CD4-positive, alpha-beta T cell treated with Interleukin-12 subunit alpha and Interleukin-12 subunit beta, for 1 hour (primary cell): ENCODE measurements at places on chromosomes 11 and 22.

DNA sequence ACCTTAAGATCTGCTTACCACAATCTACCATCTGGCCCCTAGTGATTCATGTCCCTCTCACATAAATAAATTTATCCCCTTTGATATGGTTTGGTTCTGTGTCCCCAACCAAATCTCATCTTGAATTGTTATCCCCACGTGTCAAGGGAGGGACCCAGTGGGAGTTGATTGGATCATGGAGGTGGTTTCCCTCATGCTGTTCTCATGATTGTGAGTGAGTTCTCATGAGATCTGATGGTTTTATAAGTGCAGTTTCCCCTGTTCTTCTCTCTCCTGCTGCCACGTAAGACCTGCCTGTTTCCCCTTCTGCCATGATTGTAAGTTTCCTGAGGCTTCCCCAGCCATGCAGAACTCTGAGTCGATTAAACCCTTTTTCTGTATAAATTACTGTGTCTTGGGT is 37.2 kb downstream of the OR2AG2 start:
- no peak for DNase-seq

DNA sequence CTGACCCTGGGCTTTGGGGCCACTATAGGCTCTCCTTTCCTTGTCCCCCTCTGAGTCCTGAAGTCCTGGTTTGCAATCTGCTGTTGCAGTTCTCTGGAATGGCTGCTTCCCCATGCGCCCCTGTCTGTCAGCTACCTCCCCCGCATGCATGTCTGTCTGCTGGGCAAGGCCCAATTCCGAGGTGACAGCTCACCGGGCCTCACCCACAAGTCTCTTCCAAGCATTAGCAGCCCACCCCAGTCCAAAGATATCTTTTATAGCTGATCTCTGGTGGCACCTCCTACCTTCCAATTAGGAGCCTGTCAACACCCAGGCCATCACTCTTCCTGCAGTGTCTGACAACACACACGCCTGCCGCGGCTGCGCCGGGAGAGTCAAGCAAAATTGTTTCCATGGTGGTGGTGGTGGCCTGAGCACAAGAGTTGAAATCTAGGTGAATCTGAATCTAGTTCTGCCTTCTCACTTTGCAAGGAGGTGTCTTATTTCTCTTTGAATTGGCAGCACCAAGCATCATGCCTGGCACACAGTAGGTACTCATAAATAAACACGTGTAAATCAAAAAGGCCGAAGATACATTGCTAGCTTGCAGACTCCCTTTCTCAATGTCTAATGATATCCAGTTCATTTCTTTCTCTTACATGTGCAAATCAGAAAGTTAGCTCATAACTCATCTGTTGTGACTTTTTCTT is 1.2 kb upstream of the LMO2 start:
- no peak for DNase-seq

DNA sequence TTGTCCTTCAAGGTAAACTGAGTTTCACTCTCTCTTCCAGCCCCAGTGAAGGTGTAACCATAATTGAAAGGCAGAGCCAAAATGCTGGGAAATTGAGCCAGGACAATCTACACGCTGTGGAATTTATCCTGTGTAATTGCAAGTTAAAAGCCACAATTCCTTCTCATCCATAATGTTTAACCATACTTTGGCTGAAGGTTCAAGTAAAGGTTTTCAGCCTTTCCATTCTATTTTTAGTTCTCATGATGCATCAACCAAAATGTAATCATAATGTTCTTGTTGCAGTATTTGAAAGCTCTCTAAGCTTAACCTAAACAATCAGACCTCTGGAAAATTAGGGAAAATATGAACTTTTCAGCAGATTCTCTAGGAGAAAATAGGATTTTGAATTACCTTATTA is 14.0 kb upstream of the ARHGAP42 start:
- no peak for DNase-seq

GRCh38 chr11:63845303-63845702 is 6.4 kb downstream of the MARK2 start:
- no peak for DNase-seq

DNA sequence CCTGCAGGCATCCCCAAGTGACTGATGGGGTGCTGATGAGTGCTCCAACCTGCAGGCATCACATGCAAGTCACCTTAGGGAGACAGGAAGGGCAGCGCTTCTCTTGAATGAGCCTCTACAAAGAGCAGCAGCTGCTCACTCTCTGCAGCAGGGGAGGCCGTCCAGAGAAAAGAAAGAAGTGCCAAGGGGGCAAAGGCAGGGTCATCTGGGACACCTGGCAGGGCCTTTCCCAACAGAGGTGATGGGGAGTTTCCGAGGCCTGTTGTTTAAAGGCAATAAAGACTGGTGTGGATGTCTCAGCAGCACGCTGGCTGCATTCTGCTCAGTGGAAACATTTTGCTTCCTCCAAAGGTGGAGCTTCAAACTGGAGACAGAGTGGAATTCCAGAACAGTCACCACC is 113.7 kb downstream of the ETS1 start:
- peak; percentile 66 for DNase-seq

- peak; percentile 67 for DNase-seq
These were observed 27.7 kb downstream of the CD44 start for GRCh38 chr11:35166369-35167360.

DNA sequence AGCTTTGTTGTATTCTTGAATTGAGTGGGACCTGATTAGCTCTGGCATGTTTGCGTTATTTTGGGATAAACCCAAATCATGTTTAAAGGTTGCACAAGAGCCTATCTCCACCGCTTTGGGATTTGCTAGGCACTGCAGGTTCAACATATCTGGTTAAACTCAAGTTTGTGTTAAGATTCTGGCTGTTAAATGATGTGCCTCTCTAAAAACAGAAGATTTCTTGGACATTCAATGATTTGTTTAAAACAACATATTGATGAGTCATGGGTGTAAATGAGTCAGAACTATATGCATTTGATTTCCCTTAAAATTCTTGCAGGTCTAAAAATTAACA is 67.4 kb downstream of the AMOTL1 start:
- DNase-seq = no peak

DNA sequence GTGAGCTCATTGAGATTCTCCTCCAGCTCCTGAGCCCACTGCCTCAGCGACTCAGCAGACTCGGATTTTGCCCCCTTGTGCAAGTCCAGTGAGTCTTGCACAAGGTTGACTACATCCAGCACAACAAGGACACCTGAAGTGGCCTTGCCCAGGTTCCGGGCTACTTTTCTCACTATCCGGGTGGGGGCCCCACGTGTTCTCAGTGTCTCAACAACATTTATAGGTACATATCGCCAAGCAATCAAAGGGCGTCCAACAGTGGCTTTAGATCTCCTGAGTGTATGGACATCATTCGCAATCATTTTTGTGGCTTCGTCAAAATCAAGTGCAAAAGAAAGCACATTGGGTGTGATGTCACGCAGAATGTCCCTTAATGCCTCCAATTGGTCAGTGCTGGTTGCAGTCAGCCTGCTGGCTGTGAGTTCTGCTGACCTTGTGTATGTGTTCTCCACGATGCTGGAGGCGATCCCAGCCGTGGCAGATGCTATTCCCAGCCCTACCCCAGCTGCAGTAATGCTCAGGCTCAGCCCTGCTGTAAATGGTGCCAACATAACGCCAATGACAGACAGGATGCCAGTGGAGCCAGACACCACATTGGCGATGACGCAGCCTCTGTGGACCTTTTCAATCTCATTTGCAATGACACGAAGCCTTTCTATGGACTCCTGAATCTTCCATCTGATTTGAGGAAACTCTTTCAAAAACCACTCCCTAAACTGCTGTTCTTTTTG is 10.3 kb downstream of the APOL4 start:
- DNase-seq = no peak

DNA sequence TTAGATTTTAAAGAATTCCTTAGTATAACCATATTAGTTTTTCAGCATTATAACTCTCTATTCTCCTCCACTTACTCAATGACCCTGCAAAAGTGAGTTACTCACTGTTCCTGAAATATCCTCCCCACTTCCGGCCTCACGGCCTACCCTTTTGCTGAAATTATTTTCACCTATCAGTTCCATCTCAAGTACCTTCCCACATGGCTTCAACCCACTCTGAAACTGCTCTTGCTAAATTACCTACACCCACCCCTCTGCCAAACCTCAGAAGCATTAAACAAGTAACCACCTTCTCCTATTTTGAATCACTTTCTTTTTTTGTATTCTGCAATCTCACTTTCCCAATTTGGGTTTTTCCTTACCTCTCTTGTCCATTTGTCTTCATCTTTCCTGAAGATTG is 37.7 kb downstream of the OR5P2 start:
- no peak for DNase-seq

DNA sequence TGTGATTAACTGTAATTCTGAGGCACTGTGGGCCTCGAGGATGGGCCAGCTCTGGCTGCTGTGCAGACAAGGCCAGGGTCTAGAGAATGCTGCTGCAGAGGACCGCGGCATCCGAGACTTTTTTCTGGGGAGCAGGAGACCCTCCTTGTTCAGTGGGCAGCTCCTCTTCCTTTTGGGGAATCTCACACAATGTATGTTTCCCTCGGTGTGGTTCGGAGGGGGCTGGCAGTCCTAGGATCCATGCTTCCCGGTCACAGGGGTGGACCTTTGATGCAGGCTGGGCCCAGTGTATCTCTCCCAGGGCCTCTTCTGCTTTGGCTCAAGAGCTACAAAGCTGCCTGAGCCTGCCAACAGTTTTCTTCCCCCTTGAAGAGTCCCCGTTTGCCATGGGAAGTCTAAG is 31.5 kb downstream of the MYEOV start:
- DNase-seq = no peak

DNA sequence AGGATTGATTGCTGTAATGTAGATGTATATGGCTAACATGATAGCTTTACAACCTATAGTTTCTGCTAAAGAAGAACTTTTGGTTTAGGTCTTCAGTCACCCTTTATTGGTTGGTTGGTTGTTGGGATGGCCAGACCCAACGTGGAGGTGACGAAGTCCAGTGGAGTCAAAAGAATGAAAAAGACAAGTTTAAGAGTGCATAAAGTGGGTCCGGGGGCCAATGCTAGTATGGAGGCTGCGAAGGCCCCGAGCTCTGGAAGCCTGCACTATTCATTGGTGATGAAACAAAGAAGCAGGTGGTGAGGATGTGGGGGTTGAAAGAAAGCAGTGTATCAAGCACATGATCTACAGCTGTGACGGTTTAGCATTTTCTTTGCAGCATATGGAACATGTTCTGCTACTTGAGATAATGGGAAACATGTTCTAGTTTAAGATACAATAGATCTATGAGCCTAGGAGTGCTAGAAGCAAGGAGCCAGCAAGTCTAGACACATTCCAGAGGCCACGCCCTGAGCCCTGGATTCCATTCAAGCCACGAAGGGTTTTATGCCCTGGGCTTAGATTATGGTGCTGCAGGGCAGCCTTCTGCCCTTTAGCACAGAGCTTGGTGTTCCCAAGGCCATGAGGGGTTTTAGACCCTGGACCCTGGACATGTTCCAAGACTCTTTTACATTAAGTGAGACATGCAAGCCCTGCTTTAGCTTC is 6.3 kb downstream of the TCP11L1 start:
- DNase-seq = no peak

GRCh38 chr11:94144664-94145063 is 16.0 kb downstream of the PANX1 start:
- DNase-seq = no peak

DNA sequence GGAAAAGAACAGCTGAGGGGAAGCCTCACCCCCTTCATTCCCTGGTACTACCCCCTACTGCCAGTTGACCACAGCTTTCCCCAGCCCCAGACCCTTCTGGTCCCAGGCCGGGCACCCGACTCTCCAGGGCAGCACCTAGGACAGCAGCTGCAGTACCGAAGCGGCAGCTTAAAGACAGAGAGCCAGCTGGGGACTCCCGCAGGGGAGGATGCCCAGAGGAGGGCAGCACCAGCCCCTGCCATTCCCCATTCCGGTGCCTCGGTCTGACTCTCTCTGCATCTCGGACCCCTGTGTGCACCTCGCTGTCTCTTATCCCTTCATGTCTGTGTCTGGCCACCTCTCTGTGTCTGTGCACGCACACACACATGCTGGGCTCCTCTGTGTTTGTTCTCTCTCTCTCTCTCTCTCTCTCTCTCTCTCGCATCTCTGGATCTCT is 9.4 kb downstream of the IGSF9B start:
- DNase-seq = peak; percentile 67

DNA sequence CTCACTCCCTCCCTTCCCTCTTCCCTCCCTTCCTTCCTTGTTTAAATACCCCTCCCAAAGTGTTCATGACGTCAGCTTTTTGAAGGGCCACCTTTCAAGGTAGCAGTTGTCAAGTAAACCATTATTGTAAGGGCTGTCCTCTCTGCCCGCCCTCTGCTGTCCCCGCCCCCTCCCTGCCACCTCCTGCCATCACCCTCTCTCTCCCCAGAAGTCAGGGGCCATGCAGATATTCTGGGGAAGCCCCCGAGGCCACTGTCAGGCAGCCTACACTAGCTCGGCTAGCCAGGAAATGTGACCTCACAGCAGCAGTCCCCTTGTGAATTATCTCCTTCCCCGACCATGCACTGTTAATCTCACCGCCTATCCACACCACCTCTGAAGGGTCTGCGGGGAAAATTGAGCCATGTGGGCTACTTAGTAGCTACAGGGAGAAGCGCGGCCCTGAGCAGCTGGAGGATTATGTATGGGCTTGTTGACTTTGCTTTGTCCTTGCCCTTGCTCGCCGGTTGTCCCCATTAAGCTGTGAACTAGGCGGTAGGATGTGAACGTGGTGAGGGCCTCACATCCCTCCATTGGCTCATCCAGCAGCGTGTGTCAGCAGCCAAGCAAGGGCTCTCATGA is 42.1 kb upstream of the ATXN10 start:
- DNase-seq = no peak

DNA sequence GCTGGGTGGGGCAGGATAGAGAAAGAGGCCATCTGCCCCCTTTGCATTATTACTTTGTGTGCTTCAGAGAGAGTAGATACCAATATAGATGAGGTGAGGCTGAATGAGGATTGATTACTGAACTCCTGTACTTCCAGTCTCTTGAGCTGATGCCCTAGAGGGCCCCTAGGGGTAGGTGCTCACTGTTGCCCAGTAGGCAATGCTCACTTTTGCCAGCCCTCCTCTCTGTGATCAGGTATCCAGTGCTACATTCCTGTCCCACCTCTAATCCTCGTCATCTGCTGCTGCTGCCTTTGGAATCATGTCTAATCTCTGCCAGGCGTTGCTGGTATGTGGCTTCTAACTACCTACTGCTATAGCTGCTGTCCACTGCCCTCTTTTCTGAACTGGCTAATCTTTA is 57.2 kb downstream of the CCDC83 start:
- no peak for DNase-seq

DNA sequence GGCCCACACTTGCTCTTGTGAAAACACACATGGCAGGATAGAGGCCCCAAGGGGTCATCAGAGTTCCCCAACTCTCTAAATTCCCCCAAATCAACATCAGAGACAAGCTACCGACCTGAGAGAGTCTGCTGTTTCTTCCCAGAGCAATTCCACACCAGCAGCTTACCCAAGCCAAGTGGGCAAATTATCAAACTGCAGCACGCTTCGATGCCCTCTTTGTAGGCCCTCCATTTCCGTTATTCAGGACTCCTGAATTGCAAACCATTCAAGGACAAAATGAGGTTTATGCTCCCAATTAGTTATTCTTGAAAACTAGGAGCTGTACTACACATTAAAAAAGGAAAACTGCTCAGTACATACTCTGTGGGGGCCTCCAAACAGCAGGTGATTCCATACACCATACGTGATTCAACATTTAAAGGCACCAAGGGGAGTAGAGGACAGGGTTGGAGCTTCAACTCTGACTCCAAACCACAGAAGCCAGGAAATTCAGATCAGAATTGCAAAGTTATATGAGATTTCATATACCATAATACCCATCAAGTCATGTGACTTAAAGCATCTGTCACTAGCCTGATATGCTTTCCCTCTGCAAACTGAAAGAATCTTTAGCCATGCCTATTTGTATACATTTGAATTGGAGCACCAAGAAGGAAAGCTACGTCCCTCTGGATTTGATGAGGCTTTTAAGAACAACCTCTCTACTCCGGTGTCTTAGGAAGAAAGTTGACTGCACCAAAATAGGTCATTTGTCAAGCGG is 234.8 kb downstream of the CADM1 start:
- DNase-seq = no peak
